Stimulated activated CD4-positive, alpha-beta T cell treated with anti-CD3 and anti-CD28 coated beads, TNF-alpha, amount 100 ng/mL, for 1 hour (primary cell): ENCODE measurements at places on chromosomes 1 and 21.
A peak's percentile ranks its signal among the peaks of the same experiment; 100 is the strongest.

GRCh38 chr1:187411118-187411517 is 582.4 kb downstream of the PLA2G4A start:
- DNase-seq = no peak

- no peak for DNase-seq
Observed at GRCh38 chr1:158155673-158156072, 25.0 kb upstream of the CD1D start.

DNA sequence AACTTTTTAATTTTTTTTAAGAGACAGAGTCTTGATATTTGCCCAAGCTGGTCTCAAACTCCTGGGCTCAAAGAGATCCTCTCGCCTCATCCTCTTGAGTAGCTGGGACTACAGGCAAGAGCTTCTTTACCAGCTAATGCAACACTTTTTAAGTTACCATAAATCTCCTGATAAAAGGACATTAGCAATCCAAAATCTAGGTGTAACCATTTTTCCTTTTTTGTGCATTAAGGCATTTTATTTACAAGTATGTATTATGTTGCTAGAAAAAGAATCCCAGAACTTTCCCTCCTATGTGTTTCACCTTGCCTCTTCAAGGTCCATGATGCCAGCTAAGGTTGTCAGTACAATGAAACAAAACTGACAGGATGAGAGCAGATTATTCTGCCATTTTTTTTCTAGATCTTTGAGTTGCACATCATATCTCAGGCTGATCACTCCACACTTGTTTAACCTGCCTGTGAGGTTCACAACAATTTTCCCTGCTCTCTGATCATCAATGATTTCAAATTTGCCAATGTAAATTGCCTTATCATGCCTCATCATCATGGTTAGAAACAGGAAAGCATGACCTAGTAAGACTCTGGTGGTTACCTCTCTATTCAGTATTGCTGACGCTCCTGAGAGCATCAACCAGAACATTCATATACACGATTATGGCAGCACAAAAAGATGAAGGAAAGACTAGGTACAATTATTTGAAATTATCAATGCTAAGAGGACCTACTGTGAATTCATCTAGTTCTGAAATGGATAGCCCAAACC is 173.2 kb downstream of the EIF4G3 start:
- DNase-seq = no peak

DNA sequence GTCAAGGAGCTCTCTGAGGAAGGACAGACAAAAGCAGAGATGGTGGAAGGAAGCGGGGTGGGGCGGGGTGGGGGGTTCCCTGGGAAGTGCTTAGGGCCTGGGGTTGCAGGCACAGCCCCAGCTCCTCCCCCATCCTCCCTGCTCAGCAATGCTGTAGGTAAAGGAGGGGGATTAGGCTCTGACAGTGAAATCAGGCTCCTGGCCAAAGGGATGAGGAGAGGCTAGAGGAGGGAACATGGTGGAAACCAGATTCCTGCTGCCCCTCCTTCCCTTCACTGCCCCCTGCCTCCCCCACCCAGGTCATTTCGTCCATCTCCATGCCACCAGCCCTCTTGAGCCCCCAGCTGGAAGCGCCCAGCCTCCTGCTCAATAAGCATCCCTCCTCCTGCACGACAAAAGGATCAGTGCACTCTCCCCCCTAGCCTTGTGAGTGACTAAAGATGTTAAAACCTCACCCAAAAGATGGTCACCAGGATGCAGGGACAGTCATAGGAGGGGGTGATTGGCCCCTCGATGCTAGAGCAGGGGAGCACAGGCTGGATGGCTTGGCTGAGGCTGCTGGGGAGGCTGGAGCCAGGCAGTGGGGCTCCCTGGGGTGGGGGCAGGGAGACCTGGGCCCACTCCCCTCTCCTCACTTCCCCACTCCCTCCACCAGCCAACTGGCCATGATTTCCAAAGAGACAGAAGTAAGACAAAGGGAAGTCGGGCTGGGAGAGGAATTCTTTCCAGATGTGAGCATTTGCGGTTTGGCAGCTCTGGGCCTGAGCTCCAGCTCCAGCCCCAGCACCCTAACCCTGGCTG is 2.2 kb upstream of the CRABP2 start:
- no peak for DNase-seq

DNA sequence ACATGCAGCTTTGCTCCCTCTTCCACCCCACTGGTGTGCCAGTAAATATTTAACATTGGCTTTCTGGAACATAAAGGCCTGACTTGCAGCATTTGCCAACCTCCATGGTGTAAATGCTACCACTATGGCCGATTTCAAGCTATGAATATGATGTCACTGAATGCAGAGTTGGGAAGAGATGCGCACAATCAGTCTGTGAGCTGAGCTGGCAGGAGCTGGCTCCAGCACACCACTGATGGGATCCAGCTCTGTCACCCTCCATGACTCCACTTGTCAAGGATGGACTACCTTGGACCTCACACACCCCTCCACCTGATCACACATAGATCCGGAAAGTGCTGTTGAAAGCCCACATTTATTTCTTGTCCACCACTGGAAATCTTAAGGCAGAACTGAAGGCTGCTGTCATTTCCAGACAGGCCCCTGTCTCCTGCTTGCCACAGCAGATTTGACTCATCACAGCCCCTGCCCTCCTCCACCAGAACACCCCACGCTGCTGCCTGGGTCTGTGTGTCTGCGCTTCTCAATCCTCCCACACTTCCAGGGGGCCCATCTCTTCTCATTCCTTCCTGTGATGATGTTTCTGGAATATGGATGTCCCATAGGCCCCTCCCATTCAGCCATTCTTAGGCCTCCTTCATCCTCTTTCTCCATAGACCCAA is 82.2 kb upstream of the BCAR3 start:
- no peak for DNase-seq

GRCh38 chr1:27567146-27567526 is 36.8 kb downstream of the AHDC1 start:
- no peak for DNase-seq

DNA sequence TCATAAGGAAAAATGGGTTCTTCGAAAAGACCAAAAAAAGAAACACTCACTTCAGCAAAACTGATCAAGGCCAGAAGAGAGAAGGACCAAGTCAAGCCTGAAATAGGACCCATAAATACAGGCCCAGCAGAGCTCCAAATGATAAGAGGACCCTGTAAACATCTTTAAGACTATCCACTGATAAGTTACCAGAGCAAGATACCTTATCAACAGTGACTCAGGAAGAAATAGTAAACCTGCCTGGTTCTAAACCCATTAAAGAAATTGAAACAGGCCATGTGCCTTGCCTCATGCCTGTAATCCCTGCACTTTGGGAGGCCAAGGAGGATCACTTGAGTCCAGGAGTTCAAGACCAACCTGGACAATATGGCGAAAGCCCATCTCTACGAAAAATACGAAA is 81.8 kb upstream of the ERRFI1 start:
- no peak for DNase-seq

DNA sequence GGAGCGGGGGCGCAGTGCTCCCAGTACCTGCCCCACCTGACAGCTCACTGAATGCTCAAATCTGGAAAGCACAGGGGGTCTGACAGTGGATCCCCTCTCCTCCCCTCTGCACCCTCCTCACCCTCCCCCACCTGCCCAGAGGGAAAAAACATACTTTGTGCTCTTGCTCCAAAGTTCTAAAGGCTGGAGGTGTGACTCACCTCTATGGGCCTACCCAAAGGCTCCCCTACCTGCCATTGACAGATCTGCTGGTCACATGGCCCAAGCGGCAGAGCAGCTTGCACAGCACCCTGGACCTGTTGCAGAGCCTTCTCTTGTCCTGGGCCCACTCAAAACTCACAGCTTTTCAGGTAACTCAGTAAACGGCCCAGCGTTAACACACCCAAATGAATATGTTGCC is 55.7 kb downstream of the ADSS2 start:
- no peak for DNase-seq

DNA sequence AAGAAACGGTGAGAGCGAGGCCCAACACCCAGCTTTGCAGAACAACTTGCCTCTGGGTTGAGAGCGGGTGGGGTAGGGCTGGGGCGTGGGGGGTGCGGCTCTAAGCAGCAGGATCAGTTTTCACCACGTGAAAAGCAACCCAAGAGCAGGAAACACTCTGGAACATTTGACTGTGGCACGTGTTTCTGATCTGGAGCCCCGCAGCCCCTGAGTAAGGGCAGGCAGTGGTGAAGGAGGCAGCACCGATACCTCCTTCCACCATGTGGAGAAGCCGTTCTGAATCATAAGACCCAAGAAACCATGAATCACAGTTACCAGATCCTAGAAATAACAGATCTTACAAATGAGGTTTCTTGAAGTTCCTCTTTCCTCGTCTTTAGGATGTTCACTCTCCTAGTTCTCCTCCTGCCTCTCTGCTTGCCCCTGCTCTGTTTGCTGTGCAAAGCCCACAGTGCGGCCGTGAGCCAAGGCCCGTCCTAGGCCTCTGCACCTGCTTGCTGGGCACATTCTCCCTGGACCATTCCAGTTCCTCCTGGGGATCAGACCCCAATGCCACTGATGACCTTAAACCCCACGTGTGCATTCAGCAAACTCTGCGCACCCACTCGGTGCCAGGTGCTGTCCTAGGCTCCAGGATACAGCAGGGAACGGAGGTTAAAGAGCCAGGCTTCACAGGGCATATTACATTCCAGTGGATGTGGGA is 31.9 kb downstream of the SLC1A7 start:
- DNase-seq = no peak

- no peak for DNase-seq
Observed at GRCh38 chr1:53837646-53837923, 511 bp downstream of the NDC1 start.

DNA sequence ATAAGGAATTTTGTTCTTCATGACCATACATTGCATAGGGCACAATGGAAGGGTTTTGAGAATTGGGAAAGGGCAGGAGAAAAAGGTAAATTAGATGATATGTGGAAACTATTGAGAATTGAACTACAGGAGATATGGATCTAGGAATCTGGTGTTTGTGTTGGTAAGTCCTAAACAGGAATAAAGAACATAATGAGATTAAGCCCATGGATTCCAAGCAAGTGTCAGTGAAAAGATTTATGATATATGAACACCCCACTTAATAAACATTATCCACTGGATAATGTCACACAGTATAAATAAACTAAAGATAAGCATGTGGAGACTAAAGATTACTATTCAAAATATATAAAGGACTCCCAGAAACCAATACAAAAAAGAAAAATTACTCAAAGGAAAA is 98.2 kb downstream of the TNFSF18 start:
- DNase-seq = no peak

- DNase-seq = no peak
Observed at GRCh38 chr1:6013491-6013890, 21.3 kb upstream of the NPHP4 start.

GRCh38 chr1:28278763-28279162 is 19.4 kb downstream of the SESN2 start:
- DNase-seq = no peak

DNA sequence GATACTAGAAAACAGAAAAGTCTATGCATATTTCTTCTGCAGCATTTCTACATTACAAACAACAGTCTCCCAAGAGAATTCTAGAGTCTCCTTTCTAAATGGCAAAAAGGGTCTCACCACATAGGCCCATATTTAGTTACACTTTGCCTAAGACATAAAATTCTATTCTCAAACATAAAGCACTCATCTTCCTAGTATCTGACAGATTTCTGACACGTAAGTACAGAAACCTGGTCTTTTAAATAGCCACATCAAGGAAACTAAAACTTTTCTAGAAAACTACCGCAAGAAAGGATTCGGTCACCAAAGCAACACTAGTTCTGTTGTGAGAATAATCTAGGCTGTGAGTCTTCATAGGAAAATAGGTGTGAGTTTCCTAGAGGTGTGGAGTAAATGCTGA is 33.6 kb upstream of the CTSK start:
- DNase-seq = no peak

GRCh38 chr1:160610569-160611242 is 31.4 kb upstream of the CD84 start:
- DNase-seq = no peak

DNA sequence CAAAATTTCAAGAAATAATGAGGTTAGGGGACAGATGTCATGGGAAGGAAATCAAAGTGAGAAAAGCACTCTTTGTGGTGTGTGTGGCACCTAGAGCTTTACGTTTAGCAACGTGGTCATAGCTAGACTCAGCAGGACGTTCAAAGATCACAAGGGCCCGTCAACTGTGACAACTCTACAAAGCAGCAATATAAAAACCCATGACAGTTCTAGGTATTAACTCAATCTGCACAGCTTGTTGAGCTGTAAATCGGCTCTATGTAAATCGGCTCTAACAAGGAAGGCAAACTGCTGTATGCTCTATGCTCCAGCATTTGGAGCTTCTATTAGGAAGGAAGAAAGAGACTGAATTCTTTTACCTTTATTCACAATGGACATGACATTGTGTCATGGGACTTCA is 64.8 kb downstream of the TP53BP2 start:
- no peak for DNase-seq

DNA sequence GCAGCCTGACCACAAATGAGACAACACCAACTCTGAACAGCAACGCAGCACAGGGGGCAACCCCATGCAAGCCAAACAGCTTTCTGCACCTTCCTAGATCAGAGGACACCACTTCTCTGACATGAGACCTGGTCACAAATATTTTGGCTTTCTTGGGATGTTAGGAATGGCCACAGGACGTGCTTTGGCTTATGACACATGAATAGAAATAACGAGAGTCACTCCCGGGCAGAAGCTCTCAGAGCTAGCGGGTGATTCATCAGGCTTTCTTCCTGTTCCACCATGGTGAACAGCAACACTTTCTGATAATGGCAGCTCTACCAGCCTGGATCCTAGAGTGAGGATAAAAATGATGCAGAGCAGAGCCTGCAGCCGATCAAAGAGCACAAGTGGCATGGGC is 39.4 kb downstream of the PAFAH2 start:
- DNase-seq = no peak

- DNase-seq = peak; percentile 61
Observed at GRCh38 chr1:201481761-201482493, 12.9 kb upstream of the PHLDA3 start.

DNA sequence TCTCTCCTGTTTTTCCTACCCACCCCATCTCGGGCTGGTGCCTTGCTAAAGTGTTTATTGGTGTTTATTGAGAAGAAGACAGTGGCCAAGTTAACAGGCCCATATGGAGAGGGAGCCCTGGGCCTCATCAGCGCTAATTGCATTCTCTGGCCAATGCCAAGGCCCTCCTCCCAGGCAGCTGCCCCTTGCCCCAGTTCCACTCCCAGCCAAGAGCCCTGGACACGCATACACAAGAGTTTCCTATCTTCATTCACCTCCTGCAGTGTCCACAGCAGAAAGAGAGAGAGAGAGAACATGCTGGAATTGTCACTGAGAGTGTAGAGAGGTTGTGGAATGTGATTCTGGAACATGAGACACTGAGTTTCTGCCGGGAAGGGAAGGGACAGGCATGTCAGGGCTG is 25.4 kb upstream of the VWA5B1 start:
- no peak for DNase-seq

GRCh38 chr1:54615531-54616279 is 7.6 kb downstream of the FAM151A start:
- DNase-seq = no peak
